ENCODE measurements at places on chromosomes 3 and 15.

GRCh38 chr15:36777926-36778325 lies 198.5 kb downstream of the CDIN1 start:
- H3K27me3 ChIP-seq = no peaks in the 10 kb centered on the region
- H3K4me1 ChIP-seq = no peaks in the 10 kb centered on the region
- DNase-seq = no peak
- no peak overlapping the region for H3K27ac ChIP-seq
- no peak overlapping the region for H3K4me3 ChIP-seq

- no peaks in the 10 kb centered on the region for H3K4me1 ChIP-seq
- H3K27me3 ChIP-seq = no peaks in the 10 kb centered on the region
- H3K36me3 ChIP-seq = peaks cover 33% of the 10 kb centered on the region
- H3K4me3 ChIP-seq = no peak overlapping the region
- peak; percentile 68 for DNase-seq
These were observed 10.4 kb downstream of the TMEM41A start for GRCh38 chr3:185488465-185488864.

DNA sequence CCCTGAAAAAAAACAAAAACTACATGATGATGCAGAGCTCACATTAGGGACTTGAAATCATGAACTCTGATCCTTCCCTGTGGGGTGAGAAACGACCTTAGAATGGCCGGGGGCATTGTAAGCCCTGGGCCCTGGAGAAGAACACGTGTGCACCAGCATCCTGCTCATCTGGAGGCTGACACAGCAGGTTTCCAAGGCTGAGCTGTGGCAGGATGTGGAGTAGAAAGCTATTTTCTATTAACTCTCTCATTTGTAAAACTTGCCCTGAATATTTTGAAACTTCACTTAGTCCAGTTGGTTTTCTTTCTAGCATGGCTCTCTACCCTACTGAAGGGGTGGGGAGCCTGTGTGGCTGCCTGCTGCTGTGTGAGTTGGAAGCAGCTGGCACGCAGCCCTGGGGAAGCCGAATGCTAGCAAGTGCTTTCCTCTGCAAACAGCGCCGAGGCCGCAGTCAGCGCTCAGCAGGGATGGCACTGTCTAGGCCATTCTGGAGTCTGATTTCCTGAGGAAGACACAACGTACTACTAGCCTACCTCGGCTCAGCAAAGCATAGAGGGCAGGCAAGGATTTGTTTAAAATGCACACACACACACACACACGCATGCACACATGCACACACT lies 58.0 kb downstream of the GABRG3 start:
- H3K27ac ChIP-seq = no peak overlapping the region
- H3K4me3 ChIP-seq = no peak overlapping the region
- DNase-seq = no peak
- H3K27me3 ChIP-seq = no peaks in the 10 kb centered on the region
- no peaks in the 10 kb centered on the region for H3K36me3 ChIP-seq
- no peaks in the 10 kb centered on the region for H3K4me1 ChIP-seq

DNA sequence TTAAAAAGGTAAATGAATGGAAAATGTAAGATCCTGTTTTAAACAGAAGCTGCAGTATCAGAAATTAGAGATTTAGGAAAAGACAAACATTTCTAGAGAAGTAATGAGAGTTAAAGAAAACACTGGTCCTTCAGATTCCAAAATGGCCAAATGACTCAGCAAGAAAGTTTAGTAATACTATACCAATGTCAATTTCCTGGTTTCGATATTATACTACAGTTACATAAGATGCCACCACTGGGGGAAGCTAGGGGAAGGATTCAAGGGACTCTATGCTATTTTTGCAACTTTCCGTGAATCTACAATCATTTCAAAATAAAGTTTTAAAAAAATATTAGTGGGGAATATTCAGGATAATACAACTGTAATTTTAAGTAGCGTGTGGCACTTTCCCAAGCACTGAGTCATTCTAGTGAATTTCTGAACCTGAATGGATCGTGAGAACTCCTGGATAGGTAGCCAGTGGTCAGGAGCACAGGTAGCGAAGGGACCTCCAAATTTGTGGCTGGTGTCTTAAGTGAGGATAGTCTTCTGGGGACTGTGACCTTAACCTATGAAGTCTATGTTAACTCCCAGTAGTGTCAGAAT lies 37.6 kb downstream of the TMCC1 start:
- peak overlapping the region; percentile 53 for H3K27ac ChIP-seq
- peaks cover 3% of the 10 kb centered on the region for H3K36me3 ChIP-seq
- H3K4me1 ChIP-seq = peaks cover 7% of the 10 kb centered on the region
- H3K4me3 ChIP-seq = no peak overlapping the region
- H3K27me3 ChIP-seq = no peaks in the 10 kb centered on the region
- DNase-seq = no peak

GRCh38 chr15:39959411-39959810 lies 25.5 kb downstream of the EIF2AK4 start:
- H3K4me3 ChIP-seq = no peak overlapping the region
- H3K27me3 ChIP-seq = no peaks in the 10 kb centered on the region
- no peaks in the 10 kb centered on the region for H3K4me1 ChIP-seq
- no peak overlapping the region for H3K27ac ChIP-seq

GRCh38 chr3:180970931-180971330 lies 18.6 kb downstream of the DNAJC19 start:
- H3K27ac ChIP-seq = no peak overlapping the region
- H3K27me3 ChIP-seq = no peaks in the 10 kb centered on the region
- H3K36me3 ChIP-seq = peaks cover 70% of the 10 kb centered on the region
- DNase-seq = no peak

- H3K4me3 ChIP-seq = no peak overlapping the region
- DNase-seq = no peak
- H3K27ac ChIP-seq = no peak overlapping the region
- H3K27me3 ChIP-seq = no peaks in the 10 kb centered on the region
- H3K36me3 ChIP-seq = no peaks in the 10 kb centered on the region
These were observed 74.8 kb downstream of the GABRG3 start for GRCh38 chr15:27045796-27046195.

DNA sequence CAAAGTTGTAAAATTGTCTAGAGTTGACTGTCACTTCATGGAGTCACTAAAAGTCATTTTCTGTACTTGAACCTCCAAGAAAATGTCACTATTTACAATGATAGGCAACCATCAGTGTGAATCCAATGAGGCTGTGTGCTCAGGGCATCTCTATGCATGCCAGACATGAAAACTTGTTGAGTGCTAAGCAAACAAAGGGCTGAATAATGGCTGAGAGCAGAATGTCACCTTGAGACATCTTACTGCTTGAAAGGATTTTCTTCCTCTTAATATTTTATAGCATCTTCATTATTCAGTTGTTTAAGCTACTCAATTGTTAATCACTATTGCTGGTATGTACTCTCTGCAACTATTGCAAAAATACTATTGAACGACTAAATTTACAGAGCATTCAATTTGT lies 184.7 kb downstream of the PLCH1 start:
- H3K36me3 ChIP-seq = no peaks in the 10 kb centered on the region
- H3K27ac ChIP-seq = no peak overlapping the region
- H3K27me3 ChIP-seq = no peaks in the 10 kb centered on the region
- no peak overlapping the region for H3K4me3 ChIP-seq

DNA sequence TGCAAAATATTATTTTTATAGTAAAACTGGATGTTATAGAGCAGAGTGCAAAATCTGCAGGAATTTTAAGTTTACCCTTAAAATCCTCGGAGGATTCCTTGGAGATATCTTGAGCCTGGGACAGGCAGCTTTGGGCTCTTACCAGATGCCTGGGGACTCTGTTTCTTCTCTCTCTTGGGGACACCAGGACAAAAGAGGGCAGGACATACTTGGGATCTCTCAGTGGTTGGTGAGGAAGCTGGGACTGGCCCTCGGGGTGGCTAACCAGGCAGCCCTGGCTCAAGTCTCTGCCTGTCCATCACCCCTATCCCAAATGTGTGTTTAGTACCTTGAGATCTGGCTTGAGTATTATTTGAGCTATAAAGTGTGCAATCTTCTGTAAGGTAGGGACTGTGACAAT lies 38.6 kb downstream of the TKT start:
- no peaks in the 10 kb centered on the region for H3K27me3 ChIP-seq
- H3K27ac ChIP-seq = no peak overlapping the region
- no peaks in the 10 kb centered on the region for H3K36me3 ChIP-seq
- no peak for DNase-seq
- no peaks in the 10 kb centered on the region for H3K4me1 ChIP-seq
- no peak overlapping the region for H3K4me3 ChIP-seq

DNA sequence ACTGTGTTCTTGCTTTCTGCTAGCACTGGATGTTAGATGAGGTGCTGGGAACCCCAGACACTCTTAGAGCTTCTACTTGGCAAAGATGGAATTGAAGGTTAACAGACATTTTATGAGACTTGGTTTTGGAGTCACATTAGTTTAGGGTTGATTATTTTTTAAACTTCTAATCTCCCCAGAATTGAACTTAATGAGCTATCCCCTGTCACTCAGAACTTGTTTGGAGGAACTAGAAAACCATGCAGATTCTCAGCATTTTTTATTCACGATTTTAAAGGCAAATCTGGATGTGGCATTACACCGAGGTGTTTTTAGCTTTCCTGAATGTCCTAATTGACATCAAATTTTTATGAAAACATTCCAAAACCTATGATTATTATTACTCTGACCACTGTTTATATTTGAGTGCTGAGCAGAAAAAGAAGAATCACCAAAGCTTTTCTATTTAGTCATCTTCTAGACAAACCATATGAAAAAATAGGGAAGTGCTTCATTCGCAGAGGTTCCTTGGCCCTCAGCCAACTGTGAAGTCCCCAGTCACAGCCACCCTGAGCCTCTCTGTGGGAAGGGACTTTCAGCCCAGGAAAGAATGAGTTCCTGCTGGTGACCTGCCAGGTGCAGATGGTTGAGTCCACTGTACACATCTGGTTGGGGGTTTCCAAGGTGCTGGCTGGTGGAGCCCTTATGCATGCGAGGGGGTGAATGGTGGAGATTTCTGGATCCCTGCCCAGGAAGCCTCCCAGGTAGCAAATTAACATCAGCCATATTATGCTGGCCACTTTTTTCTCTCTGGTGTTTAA lies 196.0 kb upstream of the TOPAZ1 start:
- no peak for DNase-seq
- no peak overlapping the region for H3K27ac ChIP-seq
- H3K27me3 ChIP-seq = no peaks in the 10 kb centered on the region
- no peak overlapping the region for H3K4me3 ChIP-seq
- H3K4me1 ChIP-seq = no peaks in the 10 kb centered on the region
- no peaks in the 10 kb centered on the region for H3K36me3 ChIP-seq

DNA sequence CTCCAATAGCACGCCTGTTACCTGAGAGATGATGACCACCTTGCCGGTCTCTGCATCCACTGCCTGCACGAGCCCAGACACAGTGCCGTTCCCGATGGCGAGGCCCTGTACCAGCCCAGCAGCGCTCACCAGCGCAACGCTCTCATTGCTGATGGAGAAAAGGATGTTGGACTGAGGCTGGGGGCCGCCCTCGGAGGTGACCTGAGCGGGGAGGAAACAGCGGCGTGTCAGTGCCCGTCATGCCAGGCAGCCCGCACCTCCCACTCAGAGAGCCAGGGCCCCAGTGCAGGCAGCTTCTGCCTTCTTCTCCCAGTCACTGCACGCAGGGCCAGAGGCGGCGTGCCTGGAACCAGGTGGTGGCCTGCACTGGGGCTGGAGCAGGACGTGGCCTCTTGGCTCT lies 80.3 kb downstream of the NUP210 start:
- H3K27me3 ChIP-seq = no peaks in the 10 kb centered on the region
- H3K4me3 ChIP-seq = no peak overlapping the region
- H3K36me3 ChIP-seq = peaks cover 26% of the 10 kb centered on the region
- no peak for DNase-seq
- no peaks in the 10 kb centered on the region for H3K4me1 ChIP-seq

GRCh38 chr15:99712415-99712814 lies 20.8 kb downstream of the LYSMD4 start:
- H3K27ac ChIP-seq = no peak overlapping the region
- peaks cover 52% of the 10 kb centered on the region for H3K36me3 ChIP-seq
- H3K4me1 ChIP-seq = peaks cover 26% of the 10 kb centered on the region
- no peak for DNase-seq

GRCh38 chr3:136495213-136495612 lies 245.1 kb downstream of the PCCB start:
- H3K4me3 ChIP-seq = no peak overlapping the region
- H3K36me3 ChIP-seq = peaks cover 29% of the 10 kb centered on the region
- H3K27me3 ChIP-seq = no peaks in the 10 kb centered on the region
- H3K27ac ChIP-seq = no peak overlapping the region
- no peaks in the 10 kb centered on the region for H3K4me1 ChIP-seq

- no peak overlapping the region for H3K4me3 ChIP-seq
- no peaks in the 10 kb centered on the region for H3K36me3 ChIP-seq
- no peak overlapping the region for H3K27ac ChIP-seq
- H3K4me1 ChIP-seq = peaks cover 11% of the 10 kb centered on the region
- no peak for DNase-seq
These were observed 12.4 kb downstream of the PLD1 start for GRCh38 chr3:171797873-171798272.

- H3K4me3 ChIP-seq = peak overlapping the region; percentile 19
- peak overlapping the region; percentile 91 for H3K27ac ChIP-seq
- H3K36me3 ChIP-seq = no peaks in the 10 kb centered on the region
- no peaks in the 10 kb centered on the region for H3K27me3 ChIP-seq
- peaks cover 96% of the 10 kb centered on the region for H3K4me1 ChIP-seq
- peak; percentile 83 for DNase-seq
These were observed 10.0 kb downstream of the BMF start for GRCh38 chr15:40098489-40099261.

DNA sequence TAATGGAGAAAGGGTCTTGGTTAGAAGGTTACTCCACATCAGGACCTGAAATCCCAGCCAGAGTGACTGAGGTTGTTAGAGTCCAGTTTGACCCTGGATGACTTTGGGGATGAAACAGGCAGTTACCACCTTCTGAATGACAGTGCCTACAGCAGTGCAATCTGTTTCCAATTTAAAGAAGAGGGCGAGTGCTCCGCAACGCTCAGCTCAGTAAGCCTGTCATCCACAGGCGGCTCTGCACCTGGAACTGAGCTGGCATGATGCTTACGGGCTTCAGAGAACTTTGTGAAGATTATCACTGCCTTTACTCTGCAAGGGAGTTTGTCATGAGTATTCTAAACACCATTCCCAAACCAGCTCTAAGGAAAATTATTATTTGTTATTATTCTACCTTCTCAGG lies 127.7 kb upstream of the SLC24A5 start:
- H3K36me3 ChIP-seq = no peaks in the 10 kb centered on the region
- H3K4me1 ChIP-seq = no peaks in the 10 kb centered on the region
- no peaks in the 10 kb centered on the region for H3K27me3 ChIP-seq
- DNase-seq = no peak
- H3K4me3 ChIP-seq = no peak overlapping the region
- H3K27ac ChIP-seq = no peak overlapping the region

GRCh38 chr3:131704098-131704497 lies 201.3 kb upstream of the MRPL3 start:
- no peak for DNase-seq
- no peak overlapping the region for H3K27ac ChIP-seq
- H3K36me3 ChIP-seq = no peaks in the 10 kb centered on the region
- H3K27me3 ChIP-seq = no peaks in the 10 kb centered on the region
- no peaks in the 10 kb centered on the region for H3K4me1 ChIP-seq

GRCh38 chr15:33584797-33585196 lies 274.0 kb downstream of the RYR3 start:
- no peaks in the 10 kb centered on the region for H3K27me3 ChIP-seq
- no peaks in the 10 kb centered on the region for H3K4me1 ChIP-seq
- H3K36me3 ChIP-seq = no peaks in the 10 kb centered on the region
- H3K4me3 ChIP-seq = no peak overlapping the region
- no peak for DNase-seq
- H3K27ac ChIP-seq = no peak overlapping the region

Measured in upper lobe of right lung (tissue), 1 donor.